ENCODE measurements at places on chromosomes 5 and 9.

GRCh38 chr5:33631786-33632185 is 191.0 kb downstream of the TARS1 start:
- DNase-seq, result no peak

- no peak for DNase-seq
These were observed 11.7 kb downstream of the TAL2 start for GRCh38 chr9:105673850-105674387.

- no peak for DNase-seq
These were observed 146.3 kb downstream of the RORB start for GRCh38 chr9:74643303-74643923.

DNA sequence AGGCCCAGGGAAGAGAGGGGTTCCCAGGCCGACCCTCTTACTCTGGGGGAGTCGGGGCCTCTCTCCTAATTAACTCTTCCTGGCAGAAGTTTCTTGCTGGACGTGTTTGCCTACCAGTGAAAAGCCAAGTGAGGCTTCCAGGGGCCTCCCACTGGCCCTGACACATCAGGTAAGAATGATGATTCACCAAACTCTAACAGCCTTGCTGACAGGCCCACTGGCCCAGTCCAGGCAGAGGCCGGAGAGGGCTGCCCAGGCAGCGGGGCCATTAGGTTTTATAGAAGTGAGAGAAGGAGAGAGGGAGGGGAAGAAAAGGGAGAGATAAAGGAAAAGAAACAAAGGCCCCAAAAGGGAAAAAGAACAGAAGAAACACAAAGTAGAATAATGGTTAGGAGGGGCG is 50.8 kb upstream of the FOXE1 start:
- no peak for DNase-seq

- DNase-seq, result no peak
These were observed 266.0 kb downstream of the EFNA5 start for GRCh38 chr5:107404595-107405374.

Measured in activated CD8-positive, alpha-beta memory T cell treated with anti-CD3 and anti-CD28 coated beads for 1 hour (primary cell).